ENCODE measurements at places on chromosomes 5 and 9.

DNA sequence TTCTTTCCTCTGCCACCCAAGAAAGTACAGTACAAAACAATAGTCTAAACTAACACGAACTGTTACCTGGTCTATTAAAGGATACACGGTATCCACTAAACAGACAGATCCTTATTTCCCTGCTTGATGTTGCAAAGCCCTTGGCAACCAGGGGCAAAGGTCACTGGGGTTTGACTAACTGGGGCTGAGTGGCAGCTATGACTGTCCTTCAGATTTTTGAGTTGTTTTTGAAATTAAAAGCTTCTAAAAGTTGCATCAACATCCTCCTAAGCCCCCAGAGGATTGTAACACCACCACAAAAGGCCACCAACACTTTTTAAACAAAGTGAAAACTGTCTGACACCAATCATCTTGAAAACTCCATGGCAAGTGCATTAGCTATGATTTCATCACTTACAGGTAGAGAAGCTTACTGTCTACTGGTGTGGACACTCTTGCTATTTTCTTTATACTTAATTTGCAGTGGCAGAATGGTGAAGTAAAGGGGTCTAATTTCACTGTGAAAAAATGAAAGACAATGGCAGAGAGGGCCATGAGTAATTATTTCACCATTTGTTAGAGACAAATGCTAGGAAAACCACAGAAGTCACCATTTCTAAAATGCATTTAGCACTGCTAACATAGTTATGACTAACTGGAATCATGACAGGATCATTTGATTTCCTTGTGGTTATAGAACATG is 292.4 kb downstream of the EFNA5 start:
- no peak for DNase-seq

GRCh38 chr5:112353678-112354077 is 65.4 kb downstream of the EPB41L4A start:
- no peak for DNase-seq

DNA sequence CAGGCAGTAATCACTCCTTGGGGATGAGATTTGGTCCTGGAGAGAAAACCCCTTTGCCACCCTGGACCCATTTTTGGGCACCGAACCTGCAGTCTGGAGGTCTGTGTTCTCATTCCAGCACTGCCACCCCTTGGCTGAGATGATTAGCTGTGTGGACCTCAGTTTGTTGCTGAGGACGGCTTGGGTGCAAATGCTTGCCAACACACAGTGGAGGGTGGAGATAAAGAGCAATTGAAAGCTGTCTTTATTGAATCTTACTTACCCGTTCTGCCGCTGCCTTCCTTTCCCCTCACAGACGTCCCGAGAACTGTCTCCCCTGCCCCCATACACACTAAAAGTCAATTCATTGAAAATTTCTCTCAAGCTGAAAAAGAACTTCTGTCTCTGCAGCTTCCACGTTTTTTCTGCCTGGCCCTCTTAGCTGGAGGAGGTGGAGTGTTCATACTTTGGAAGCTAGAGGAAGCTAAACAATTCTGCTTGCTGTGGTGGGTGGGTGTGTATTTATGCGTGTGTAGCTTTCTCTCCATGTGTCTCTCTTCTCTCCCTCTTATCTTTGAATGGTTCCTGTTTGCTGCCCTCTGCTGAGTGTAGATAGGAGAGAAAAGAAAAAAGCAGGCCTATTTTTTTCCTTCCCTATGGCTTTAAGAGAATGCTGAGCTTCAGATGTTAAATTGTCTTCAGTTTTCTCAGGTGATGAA is 6.6 kb downstream of the GALNT10 start:
- no peak for DNase-seq

- DNase-seq = no peak
Observed at GRCh38 chr5:112706446-112707016, 31.2 kb upstream of the APC start.

DNA sequence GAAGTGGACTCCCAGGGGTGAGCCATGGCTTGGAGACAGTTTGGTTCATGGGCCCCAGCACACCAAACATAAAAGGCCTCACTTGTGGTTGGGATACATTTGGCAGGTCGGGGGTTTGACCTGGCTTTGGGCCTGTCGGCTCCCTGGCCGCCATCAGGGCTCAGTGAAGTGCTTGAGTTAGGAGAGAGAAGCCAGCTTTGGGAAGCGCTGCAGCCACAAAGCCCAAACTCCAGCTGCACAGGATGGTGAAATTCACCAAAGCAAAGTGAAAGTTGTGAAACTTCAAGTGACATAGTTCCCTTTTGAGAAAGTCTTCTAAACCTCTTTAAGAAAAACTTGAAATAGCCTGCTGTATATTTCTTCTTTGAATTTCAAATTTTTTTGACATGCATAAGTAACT is 27.5 kb downstream of the SLC46A2 start:
- DNase-seq = no peak

Data from activated T-helper 1 cell treated with Interleukin-2 at 50 U/mL for 16 hours (primary cell).